ENCODE measurements at places on chromosomes 5 and 9.

DNA sequence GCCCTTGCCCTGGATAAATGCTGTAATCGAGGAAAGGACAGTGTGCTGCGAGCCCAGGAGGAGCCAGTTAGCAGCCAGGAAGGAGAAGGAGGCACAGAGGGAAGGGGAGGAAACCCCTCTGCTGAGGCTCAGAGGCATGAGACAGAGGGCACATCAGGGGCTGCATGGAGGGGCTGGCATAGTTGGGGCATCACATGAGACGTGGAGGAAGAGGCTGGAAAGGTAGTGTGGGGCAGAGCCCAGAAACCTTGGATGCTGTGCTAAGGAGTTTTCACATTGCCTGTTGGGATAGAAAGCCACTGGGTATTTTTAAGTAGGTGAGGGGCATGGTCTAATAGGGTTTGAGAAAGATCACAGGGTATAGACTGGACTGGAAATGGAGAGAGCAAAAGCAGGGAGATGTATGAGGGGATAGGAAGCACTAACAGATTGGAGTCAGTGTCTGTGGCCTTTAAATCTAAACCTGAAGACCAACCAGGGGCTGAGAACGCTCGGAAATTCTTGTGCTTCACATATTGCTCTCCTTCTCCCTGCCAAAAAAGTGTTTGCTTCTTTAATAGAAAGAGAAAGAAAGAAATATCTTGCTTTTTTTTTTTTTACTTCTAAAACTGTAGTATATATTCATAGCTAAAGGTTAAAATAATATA lies 33.0 kb upstream of the ANGPTL2 start:
- no peak for DNase-seq

DNA sequence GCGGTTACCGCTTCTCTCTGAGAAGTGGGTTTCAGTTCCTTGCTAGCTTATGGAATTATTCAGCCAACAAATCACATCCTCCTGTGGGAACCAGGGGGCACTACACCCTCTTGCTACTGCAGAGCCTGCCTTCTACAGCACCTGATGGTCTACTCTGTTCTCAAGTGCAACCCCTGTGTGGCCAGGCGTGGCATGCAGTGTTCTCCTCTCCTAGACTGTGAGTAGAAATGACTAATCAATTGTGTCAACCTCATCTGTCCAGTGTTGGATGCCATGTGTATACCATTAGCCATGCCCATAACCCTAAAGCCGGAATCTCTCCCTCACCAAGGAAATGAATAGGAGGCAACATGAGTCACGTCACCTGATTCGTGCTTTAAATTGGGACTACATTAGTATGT lies 117.2 kb upstream of the LIFR start:
- no peak for DNase-seq

DNA sequence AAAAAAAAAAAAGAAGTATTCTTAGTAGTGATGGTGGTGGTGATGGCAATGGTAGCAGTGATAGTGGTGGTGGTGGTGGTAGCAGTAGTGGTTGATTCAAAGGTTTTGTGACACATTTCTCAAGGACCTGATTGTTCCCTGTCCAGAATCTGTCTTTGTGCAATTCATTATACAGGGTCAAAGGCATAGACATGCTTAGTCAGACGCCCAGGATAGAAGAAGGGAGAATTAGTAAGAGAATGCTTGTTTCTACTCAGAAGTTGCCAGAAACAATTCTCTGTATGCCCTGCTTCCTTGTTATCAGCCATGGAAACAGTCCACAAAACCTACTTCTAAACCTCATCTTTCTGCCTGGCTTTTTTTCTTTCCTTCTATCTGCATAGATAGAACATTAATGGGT lies 89.4 kb downstream of the SLC44A1 start:
- no peak for DNase-seq

- DNase-seq: no peak
Observed at GRCh38 chr9:133677126-133678010, 41.2 kb downstream of the DBH start.

DNA sequence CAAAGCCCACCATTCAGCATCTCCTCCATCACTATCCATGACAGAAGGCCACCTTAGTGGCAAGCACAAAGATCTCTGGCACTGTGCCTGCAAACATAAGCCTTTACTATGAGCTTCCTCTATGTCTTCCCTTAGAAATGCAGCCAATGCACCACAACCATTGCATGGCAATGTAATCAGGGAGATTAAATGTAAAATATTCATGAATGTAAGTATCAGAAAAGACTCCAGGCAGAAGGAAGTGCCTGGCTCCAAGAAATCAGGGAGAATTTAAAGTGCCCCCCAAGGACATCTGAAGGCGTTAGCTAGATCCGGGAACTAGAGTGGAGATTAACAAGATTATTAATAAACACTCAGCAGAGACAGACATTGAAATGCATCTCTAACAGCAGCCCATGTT lies 32.5 kb upstream of the MYORG start:
- no peak for DNase-seq

- DNase-seq: no peak
Observed at GRCh38 chr5:133274597-133274935, 222.8 kb downstream of the HSPA4 start.

- DNase-seq: peak; percentile 29
Observed at GRCh38 chr5:142600611-142601358, 85.1 kb downstream of the FGF1 start.

DNA sequence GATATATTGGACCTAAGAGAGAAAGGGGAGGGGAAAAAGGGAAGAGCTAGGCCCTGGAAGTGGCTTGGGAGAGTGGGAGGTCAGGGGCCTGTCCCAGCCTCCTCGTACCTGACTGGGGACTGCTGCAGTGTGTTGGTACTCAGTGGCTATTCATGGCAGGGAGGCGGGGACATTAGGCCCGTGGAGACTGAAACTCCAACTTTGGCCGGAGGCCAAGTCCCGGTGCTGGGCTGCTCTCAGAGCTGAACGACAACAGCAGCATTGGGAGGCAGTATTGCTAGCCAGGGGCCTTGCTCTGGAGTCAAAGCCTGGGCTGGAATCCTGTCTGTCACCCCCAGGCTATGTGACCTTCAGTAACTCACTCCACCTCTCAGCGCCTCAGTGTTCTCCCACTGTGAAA lies 37.8 kb downstream of the NEURL1B start:
- no peak for DNase-seq

DNA sequence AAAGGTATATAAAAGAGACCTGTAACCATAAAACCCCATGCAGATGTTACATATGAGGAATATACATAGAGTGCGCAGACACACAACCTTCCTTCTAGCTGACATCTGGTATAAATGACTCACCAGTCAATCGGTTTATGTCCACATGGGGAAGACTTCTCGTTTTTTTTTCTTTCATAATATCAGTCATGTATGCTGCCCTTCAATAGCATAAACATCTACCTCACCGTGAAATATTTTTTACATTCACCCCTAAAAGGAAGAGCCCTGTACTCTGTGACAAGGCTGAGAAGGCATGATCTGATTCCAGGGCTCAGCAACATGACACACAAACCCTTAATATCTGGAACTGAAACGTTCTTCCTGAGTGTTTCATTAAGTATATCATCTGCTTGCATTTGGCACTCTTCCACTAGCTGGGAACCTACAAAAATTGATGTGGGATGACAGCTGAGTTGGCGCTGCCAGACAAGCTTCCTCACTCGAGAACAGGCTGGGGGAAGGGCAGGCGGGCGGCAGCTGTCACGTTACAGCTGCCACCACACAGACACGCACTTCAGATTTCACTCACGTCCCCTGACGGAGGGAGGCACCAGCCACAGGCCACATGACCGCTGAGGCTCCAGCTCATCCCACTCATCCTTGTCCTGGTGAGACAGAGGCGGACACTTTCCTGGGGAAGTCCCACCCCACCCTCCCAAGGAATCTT lies 74.2 kb downstream of the SHB start:
- peak; percentile 85 for DNase-seq

GRCh38 chr9:13705373-13705772 lies 425.9 kb upstream of the MPDZ start:
- no peak for DNase-seq

- no peak for DNase-seq
Observed at GRCh38 chr5:134355681-134356080, 11.3 kb downstream of the CDKL3 start.

DNA sequence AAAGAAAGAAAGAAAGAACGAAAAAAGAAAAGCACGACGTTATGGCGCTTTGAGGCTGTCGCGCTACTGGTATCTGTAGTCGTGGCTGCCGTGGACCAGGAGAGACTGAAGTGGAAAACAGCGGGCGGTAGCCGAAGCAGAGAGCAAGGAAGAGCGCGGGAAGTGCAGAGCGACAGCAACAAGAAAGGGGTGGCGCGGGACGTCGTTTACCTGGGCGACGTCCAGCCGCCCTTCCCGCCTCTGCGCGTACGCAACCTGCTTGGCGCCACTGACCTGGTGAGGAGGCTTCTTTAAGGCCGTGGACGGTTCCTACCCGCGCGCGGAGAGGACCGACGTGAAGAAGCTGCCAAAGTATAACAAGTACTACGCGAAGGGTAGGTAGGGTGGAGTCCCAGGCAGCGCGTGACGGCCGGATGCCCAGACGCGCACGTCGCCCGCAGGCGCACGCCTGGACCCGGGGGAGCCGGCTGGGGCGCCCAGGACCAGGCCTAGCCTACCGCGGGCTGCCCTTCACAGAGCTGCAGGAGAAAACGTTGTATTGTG lies 15.4 kb downstream of the CCL28 start:
- DNase-seq: peak; percentile 70

DNA sequence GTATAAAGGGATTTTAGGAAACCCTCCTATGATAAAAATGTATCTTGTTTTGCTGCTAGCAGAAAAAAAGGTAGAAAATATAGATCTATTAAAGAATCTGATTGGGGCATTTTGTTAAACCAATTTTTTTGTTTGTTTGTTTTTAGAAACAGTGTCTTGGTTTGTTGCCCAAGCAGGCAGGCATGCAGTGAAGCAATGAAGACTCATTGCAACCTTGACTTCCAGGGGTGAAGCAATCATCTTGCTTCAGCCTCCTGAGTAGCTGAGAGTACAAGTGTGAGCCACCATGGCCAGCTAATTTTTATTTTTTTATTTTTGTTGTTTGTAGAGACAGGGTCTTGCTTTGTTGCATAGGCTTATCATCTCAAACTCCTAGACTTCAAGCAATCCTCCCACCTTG lies 755.8 kb upstream of the EDIL3 start:
- DNase-seq: no peak

- DNase-seq: no peak
Observed at GRCh38 chr9:112439825-112440224, 46.8 kb upstream of the KIAA1958 start.

DNA sequence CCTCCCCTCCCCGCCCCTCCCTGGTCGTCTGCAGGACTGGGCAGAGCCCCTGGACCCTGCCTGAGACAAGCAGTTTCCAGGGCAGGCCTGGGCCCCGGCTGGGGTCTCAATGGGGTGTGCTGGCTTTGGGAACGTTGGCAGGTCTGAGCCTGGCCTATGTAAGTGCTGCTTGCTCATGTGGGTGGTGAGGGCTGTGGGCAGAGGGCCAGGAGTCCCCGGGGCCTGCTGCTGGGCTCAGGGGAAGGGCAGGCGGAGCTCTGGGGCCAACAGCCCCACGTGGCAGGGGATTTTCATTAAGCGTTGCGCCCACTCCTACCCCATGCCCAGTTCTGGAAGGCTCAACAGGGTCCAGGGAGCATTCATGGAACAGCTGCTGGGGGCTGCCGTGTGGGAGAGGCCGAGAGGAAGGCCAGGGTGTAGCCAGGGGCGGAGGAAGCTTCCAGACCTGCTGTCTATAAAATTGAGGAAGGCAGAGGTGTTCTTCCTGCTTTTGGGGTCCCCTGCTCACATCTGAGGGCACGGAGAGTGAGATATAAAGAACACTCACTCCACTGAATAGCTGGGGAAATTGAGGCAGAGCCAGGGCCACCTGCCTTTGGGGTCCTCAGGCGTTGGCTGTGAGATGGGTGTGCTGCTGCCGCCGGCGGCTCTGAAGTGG lies 32.5 kb downstream of the RXRA start:
- peak; percentile 52 for DNase-seq
